ENCODE measurements at places on chromosomes 4 and X. TPM values are rescaled to one million over a fixed set of nuclear protein-coding genes. Genes with fewer than 3 reads are reported as not detected.
A peak's percentile ranks its signal among the peaks of the same experiment; 100 is the strongest.

DNA sequence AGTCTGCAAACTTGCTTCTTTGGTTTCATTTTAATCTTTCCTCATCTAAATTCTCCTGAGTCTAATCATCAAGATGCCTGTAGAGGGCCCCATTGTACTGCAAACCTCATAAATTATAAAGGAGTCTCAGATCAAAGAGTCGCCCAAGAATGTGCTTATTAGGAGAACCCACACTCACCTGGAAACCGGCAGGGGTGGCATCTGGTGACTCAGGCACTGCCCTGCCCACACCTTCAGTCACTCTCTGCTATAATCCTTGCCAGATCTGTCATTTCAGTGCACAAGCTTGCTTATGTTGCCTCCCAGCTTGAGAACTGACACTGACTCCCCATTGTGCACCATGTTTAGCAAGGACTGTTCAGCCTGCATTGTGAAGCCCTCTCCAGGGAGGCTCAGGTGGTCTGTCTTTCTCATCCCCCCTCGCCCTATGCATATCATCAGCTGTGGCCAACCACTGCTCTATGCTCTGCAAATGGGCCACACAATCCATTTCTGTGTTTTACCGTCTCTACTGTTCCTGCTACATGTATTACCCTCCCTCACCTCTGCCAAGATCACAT is 12.4 kb downstream of the EPGN start:
- no peaks in the 10 kb centered on the region for H3K4me1 ChIP-seq
- no peaks in the 10 kb centered on the region for H3K36me3 ChIP-seq
- no peak overlapping the region for H3K27ac ChIP-seq
- H3K27me3 ChIP-seq = no peaks in the 10 kb centered on the region
- no peak overlapping the region for H3K4me3 ChIP-seq

Gene DMP1
- total RNA-seq = not detected

GRCh38 chrX:154399527-154400368 is 1.6 kb downstream of the RPL10 start:
- no peak for DNase-seq
- H3K4me3 ChIP-seq = peak overlapping the region; percentile 68
- H3K27me3 ChIP-seq = no peaks in the 10 kb centered on the region
- H3K4me1 ChIP-seq = no peaks in the 10 kb centered on the region
- H3K27ac ChIP-seq = peak overlapping the region; percentile 98
- H3K36me3 ChIP-seq = peaks cover 9% of the 10 kb centered on the region

DNA sequence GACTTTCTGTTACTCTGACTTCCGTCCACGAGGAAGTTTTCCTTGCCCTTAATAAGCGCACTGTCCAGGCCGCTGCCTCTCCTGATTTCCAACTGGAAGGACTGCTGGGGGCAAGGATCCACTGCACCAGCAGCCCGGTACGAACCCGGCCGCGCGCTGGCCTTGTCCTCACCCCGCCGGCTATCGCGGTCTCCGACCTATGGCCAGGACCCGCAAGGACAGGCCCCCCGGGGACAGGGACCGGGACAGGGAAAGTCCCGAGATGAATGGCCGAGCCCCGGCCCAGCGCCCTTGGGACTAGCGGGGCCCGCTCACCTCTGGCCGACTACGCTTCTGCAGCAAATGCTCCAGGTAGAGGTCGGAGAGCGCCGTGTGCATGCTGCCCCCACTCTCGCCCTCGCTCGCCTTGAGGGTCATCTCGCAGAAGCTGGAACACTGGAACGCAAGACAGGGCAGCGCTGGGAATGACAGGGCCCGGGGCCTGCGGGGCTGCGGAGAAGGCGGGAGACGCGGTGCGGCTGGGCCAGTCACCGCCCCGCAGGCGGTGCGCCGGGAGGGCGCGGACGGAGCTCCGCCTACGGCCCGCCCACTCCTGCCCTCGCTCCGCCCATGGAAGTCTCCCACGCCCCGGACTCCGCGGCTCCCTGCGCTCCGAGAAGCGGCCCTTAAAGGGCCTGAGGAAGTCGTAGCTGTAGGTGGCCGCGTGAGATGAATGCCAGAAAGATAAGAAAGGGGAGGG is at the start of gene MPP1:
Gene MPP1, minus strand, starts transcription at position 529 of the 739 bp plus-strand sequence. Its CDS starts 112 bp downstream, at position 417.
- no peaks in the 10 kb centered on the region for H3K4me1 ChIP-seq
- H3K27me3 ChIP-seq = no peaks in the 10 kb centered on the region
- H3K4me3 ChIP-seq = peak within 1 kb of the TSS; percentile 6
- no peaks in the 10 kb centered on the region for H3K36me3 ChIP-seq
- H3K27ac ChIP-seq = no peak within 1 kb of the TSS
- DNase-seq = peak; percentile 87

Gene PPARGC1A
- total RNA-seq = 12.2 TPM

DNA sequence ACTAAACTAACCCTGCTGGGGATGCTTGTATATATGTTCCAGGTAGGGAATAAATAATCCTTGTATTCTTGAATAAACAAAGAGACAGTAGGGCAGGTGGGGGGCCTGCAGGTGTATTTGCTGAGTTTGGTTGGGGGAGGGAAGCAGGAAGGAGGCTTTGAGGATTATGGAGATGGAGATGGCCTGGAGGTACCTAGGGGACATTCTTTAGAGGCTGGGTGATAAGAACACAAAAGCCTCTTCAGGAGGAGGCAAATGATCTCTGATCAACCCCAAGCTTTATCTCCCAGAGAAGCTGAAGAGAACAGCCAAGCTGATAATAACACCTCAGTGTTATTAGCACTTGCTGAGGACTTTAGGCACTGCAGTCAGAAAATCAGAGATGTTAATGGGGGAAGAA is 187.7 kb downstream of the MGST2 start:
- no peak for DNase-seq
- no peaks in the 10 kb centered on the region for H3K27me3 ChIP-seq
- no peaks in the 10 kb centered on the region for H3K4me1 ChIP-seq
- no peak overlapping the region for H3K27ac ChIP-seq

- no peak for DNase-seq
- no peak overlapping the region for H3K4me3 ChIP-seq
- H3K4me1 ChIP-seq = no peaks in the 10 kb centered on the region
- peaks cover 8% of the 10 kb centered on the region for H3K27me3 ChIP-seq
- H3K36me3 ChIP-seq = no peaks in the 10 kb centered on the region
Measured at GRCh38 chr4:121190389-121190788, 26.3 kb upstream of the TNIP3 start.

DNA sequence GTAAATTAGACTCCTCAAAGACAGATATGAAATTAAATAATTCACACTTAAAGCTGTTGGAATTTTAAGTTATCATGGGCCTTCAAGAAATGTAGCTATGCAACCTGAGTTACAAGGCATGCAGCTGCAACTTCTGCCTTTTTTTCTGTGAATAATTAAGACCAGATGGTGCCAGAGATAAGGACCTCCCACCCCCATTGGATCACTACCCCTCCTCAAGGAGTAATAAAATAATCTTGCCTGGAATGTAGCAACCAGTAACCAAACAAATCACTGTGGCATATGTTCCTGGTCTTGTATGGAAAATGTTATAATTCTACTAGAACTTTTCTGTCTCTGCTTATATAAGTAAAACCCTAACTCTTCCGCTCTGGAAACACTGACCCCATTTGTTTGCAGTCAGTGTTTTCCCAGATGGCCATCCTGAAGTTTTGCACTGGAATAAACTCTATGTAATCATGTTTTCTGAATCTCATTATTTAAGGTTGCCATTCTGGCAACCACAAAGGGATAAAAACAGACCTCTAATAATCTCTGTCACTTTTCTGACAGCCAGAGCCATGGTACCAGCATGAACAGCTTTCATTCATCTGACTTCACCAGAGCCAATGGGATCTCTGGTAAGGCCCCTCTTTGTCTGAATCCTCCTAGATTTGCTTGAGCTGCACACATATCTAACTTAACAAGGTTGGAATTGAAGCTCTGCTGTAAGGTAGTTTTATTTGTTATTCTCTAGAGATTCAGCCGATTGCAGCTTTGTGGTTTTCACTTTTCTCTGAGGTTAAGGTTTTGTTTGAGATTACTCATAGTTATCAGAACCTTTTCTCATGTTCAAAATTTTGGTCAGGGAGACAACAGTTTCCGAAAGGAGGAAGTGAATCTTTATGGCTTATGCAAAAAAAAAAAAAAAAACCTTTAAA is 274.6 kb downstream of the NAF1 start:
- H3K4me3 ChIP-seq = no peak overlapping the region
- H3K27me3 ChIP-seq = no peaks in the 10 kb centered on the region
- no peak overlapping the region for H3K27ac ChIP-seq
- no peaks in the 10 kb centered on the region for H3K4me1 ChIP-seq

Gene AVPR2
- 0.25 TPM for total RNA-seq

GRCh38 chr4:149264093-149264733 is 551.4 kb downstream of the IQCM start:
- H3K27me3 ChIP-seq = no peaks in the 10 kb centered on the region
- H3K4me1 ChIP-seq = no peaks in the 10 kb centered on the region
- DNase-seq = peak; percentile 20

DNA sequence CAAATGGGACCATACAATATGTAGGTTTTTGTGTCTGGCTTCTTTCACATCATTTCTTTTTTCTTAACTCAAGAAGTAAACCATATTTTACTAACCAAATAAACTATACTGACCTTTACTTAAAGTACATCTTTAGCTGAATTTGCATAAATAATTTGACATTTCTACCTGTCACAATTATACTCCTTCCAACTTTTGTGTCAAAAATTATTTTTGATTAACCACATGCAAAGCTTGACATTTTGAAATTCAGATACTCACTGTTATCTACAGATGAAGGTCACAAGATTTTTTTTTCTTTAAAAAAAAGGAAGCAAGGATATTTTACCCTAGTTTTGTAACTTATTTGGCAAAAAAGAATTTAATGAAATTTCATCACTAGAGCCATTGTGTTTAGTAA is 12.0 kb upstream of the RAB9A start:
- no peaks in the 10 kb centered on the region for H3K4me1 ChIP-seq
- DNase-seq = no peak
- H3K27me3 ChIP-seq = no peaks in the 10 kb centered on the region
- no peak overlapping the region for H3K27ac ChIP-seq
- no peaks in the 10 kb centered on the region for H3K36me3 ChIP-seq
- no peak overlapping the region for H3K4me3 ChIP-seq

DNA sequence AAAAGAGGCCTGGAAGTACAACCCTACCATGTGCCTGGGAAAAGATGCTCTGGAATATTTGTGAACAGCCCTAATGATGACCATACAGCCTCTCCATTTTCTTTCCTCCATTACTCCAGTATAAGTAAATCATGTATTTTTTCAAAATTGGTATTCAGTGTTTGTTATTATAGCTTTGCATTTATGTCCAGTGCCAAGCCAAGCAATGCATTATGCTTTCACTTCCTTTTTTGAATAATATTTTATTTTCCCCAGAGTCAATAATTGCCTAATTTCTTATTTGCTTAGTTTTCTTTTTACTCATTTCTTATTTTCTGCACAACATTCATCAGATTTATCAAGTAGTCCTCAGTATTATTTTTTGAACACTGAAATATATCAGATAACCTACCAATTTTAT is 49.3 kb upstream of the EOLA2 start:
- H3K27ac ChIP-seq = no peak overlapping the region
- no peaks in the 10 kb centered on the region for H3K36me3 ChIP-seq
- H3K27me3 ChIP-seq = no peaks in the 10 kb centered on the region
- no peaks in the 10 kb centered on the region for H3K4me1 ChIP-seq

Gene EDA
- 4.8 TPM for total RNA-seq

Gene SGMS2
- total RNA-seq = 11.0 TPM

DNA sequence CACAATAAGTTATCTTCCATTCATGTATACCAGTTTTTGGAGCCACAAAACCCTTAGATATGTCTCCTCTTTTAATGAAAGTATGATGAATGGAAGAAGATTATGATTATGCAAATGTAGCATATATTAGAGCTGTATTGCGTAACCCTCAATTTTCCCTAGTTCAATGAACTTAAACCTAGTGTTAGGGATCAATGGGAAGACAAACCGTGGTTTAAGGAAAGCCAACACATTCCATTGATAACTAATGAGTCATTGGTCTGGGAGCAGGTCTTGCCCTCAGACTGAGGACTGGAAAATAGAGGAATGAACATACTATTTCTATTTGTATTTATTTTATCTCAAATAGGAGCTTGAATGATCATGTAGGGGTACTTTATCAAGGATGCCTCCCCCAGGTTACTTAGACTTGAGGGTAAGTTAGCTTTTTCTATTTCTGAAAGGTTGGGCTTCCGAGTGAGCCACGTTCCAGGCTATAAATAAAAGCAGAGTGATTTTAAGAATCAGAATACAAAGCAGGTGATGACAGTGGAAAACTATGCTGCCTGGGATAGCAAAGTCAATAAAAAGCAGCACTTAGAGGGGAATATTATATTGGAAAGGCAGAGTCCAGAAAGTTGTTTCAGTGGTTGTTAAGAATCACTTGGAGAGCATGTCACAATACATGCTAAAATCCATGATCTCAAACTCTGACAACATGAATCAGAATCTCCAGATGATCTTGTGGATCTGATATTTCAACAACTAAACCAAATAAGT is 356.0 kb downstream of the ADAM29 start:
- H3K4me3 ChIP-seq = no peak overlapping the region
- H3K27me3 ChIP-seq = no peaks in the 10 kb centered on the region
- no peak for DNase-seq

Data from pancreas (tissue), 10 donors.